Cortex of kidney (tissue), 1 donor: ENCODE measurements at places on chromosomes 6 and 20.

GRCh38 chr20:41032271-41032670 is 3.6 kb downstream of the TOP1 start:
- no peak for DNase-seq

DNA sequence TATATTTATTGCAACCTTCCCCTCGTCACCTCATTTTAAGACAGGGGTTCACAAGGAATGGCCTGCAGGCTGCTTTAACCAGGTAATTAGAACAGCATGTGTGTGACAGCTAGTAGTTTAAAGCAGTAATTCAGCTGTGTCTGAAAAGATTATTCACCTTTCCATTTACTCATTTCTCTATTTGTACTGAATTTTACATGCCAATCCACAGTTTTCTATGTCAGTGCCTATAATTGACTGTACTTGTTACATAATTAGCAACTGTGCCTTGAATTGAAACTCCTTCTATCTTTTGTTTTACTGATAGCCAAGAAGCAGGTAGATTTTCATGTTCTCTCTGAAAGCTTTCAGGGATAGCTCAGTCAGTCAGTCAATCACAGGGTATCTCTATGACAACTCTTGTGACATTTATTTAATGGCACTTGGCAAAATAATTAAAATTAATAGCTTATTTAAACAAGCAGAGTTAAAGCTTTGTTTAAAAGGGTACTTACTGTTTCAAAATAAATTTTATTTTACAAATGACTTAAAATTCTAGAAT is 214.0 kb downstream of the ZFAND3 start:
- DNase-seq, result no peak

- DNase-seq, result no peak
Measured at GRCh38 chr20:35711588-35712209, 12.5 kb downstream of the ROMO1 start.

DNA sequence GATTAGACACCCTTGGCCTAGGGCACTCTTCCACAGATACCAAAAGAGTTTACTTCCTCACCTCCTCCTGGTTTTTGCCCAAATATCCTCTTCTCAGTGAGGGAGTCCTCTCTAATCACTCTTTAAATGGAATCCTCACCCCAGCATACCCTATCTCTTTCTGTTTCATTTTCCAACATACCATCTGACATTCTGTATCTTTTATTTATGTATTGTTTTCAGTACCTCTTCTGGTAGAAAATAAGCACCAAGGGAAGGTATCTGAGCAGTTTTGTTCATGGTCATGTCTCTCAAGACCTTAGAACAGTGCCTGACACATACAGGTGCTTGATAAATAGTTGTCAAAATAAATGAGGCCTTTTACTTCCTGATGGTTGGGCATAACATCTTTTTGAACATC is 55.1 kb downstream of the KIAA0408 start:
- no peak for DNase-seq

GRCh38 chr20:59736366-59736765 is 132.0 kb downstream of the PHACTR3 start:
- DNase-seq, result no peak

DNA sequence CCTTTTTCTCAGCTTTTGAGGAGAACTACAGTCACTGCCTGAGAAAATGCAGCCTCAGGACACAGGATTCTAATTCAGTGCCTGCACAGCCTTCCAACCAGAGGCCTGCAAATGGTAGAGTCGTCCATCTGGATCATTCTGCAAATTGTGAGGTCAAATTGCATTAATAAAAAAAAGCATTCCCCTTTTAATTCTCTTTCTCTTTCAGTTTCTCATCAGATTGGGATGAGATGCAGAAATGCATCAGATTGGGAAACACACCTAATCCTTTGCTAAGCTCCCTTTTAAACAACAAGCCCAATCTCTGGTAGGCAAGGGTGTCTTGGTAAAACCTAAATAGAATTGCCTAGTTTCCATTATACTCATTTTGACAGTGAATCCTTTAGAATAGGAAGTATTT is 838.8 kb downstream of the MAFB start:
- no peak for DNase-seq

- no peak for DNase-seq
Measured at GRCh38 chr20:29497261-29497671, 1760.2 kb upstream of the DEFB115 start.

DNA sequence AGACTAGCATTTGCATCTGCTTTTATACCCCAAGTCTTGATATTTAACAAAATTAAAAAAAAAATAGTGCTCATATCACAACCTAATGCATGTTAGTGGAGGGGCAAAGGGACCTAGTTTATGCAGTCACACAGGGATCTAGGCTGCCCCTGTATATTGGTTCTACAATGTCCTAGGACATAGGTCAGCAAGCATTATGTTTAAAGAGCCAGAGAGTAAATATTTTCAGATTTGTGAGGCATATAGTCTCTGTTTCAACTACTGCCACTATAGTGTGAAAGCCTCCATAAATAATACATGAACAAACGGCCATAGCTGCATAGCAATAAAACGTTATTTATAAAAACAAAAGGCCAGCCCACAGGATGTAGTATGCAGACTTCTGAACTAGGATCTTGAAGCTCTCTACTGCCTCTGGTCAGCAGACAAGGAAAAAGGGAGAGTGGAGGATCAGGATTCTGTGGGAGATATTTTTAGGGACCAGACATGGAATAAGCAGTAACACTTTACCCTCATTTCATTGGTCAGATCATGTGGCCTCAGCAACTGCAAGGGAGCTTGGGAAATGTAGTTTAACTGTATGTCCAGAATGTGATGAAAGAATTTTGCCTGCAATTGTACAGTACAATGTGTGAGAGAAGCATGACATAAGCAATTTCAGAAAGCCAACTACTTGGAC is 414.2 kb upstream of the SPTLC3 start:
- no peak for DNase-seq

DNA sequence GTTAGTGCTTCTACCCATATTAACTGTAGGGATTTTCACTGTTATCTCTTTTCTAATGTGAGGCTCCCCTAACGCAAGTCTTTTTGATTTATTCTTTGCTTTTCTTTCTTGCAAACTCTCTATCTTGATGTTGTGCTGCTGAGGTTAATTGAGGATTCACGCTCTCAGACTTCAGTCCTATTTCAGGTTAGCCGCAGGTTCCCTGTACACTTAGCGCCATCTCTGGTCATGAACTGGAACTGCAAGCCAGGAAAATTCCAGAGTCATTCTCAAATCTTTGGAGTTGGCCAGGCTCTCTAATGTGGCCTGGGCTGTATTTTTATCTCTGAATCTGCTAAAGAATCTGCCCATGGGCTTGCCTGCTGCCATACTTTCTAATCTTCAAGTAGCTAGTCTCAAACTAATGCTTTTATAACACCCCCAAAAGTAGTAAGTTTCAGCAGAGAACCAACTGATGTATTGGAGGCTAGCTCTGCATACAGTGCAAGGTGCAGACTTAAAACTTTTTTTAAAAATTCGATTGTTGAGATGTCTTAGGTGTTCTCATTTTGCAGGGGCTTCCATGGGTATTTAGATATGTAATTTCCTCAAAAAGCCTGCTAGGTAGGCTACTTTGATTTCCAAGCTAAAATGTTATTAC is 91.1 kb upstream of the OPRM1 start:
- DNase-seq, result no peak

DNA sequence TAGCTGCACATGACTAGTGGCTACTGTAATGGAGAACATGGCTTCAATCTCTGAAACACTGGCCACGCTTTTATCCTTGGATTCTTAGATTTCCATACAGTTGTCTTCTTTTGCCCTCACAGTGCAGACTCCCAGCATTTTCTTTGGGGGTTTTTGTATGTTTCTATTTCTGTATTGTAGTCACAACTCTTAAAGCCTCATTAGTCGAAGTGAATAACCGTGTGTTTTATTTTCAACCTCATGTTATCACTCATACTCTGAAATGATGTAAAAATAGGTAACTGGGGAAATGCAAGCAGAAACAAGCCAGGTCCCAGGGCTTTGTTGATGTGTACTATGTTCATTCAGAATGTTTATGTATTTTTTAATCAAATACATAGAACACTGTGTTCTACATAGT is 162.9 kb downstream of the JARID2 start:
- no peak for DNase-seq

DNA sequence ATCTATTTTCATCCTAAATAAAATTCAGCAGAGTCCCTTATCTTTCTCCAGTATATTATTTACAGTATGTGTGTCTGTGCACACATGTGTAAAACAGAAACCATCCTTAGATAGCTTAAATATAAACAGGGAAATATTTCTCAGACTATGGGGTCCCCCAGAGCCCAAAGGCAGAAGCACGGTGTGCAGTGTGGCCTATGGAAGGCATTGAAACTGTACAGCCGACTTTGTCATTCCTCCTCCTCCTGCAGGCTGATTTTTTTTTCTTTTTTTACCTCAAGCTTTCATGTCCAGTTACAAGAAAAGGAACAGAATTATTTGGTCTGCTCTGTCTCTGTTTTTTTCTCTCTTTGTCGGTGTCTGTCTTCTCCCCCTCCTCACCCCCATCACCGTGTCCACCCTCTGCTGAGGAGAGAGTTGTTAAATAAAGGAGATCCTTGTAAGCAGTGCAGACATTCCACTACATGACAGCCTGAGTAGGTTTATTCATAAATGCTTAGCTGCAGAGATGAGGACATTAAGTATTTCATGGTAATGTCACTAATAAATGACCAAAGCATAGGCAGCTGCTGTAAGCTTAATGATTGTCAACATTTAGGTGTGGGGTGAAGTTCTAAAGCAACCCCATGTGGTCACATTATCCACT is 31.8 kb upstream of the SLC35D3 start:
- DNase-seq, result no peak

DNA sequence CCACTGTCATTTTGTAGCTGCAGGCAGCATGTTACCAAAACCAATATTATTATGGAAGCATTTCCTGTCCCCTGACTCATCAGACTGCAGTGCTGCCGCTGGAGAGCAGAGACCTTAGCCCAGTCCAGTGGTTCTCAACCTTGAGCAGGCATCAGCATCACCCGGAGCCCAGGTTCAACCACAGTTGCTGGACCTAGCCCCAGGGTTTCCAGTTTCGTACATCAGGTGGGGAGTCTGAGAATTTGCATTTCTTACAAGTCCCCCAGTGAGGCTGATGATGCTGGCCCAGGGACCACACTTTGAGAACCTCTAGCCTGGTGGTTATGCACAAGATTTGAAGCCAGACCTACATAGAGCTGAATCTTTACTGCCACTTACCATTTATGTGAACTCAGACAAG is 47.3 kb downstream of the LY86 start:
- no peak for DNase-seq

DNA sequence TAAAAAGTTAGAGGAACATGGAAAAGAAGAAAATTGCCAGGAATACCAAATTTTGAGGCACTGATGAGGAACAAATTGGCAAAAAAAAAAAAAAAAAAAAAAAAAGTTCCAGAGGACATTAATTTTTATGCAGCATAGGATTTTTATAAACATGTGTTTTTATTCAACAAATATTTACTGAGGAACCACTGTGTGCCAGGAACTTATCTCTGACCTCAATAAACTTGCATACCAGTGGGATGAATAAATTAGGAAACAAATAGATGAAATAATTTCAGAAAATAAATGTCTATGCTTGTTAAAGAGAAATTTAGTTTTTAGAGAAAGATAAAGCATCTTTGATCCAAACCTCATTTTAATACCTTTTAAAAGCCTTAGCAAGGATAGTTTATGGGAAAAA is 175.1 kb downstream of the PDE10A start:
- no peak for DNase-seq

DNA sequence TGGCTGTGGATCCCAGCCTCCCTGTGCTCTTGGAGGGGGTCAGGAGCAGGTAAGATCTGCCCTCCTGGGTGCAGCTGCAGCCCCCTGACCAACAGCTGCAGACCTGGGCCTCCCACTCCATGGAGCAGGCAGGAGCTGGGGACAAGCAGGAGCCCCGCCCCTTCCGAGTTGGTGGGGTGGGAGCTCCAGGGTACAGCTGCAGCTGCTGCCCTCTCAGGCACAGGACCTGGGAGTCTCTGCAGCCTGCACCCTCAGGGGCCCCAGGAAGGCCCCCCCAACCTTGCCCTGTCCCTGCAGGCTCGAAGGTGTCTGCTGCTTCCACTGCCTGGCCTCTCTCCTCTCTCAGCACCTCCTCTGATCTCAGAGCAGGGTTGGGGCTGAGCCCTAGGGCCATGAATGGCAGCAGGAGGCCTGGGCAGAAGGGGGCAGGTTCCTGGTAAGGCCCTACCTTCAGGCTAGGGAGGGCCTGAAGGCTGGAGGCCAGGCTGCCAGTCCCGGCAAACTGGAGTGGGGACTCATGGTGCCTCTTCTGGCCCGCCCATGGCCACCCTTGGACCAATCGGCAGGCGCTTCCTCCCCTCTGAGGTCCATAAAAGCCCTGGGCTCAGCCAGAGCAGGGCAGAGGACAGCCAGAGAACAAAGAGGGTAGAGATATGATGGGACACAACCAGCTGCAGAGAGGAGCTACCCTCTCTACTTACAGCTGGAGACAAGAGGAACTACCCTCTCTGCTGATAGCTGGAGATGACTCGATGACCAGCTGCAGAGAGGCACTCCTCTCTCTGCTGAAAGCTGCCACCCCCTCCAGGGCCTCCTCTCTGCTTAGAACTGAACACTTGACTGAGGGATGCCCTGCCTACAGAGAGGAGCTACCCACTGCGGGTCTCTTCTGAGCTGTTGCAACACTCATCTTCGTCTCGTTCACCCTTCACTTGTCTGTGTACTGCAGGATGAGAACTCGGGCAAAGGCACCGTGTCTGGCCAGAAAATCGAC is 7.8 kb upstream of the PACSIN1 start:
- no peak for DNase-seq

DNA sequence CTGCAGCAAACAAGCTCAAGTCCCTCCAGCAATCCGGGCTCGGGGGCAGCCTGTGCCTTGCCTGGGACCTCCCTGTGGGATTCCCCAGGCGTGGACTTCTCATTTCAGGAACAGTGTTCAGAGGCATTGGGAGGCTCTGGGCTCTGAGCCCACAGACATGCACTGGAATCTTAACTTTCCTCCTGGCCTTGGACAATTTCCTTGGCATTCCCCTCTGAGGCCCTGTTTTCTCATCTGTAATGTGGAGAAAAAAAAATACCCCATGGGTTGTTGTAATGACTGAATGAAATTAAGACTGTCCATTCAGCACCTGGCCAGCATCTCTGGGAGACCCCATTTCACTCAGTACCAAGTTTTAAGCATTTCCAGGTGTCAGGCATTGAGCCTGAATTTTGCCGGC is 17.6 kb downstream of the BPIFB4 start:
- no peak for DNase-seq

GRCh38 chr20:17460119-17460518 is 71.1 kb downstream of the BFSP1 start:
- no peak for DNase-seq
